ENCODE measurements at places on chromosomes 12 and 14.

DNA sequence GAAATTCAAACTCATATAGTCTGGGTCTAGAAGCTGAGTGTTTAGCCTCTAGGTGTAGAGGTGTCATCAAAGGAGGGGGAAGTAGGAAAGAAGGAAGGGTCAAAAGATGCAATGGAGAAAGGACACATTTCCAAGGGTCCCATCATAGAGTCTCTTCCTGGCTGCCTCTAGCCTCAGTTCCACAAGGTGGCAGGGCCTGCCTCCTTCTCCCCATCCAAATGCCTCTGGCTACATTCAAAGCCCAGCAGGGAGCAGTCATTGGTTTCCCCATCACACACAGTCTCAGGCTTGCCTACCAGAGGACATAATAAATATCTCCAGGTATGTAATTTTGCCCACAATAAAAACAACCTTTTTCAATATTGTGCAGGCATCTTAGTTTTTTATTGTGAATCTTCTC lies 2.1 kb upstream of the CCT2 start:
- no peak for DNase-seq

GRCh38 chr12:76399040-76399439 lies 50.8 kb upstream of the BBS10 start:
- DNase-seq: no peak

- no peak for DNase-seq
Observed at GRCh38 chr14:63275611-63276010, 43.1 kb downstream of the GPHB5 start.

- DNase-seq: no peak
Observed at GRCh38 chr12:57893431-57894353, 47.2 kb upstream of the CTDSP2 start.

GRCh38 chr14:33460164-33460563 lies 490.7 kb downstream of the EGLN3 start:
- no peak for DNase-seq

DNA sequence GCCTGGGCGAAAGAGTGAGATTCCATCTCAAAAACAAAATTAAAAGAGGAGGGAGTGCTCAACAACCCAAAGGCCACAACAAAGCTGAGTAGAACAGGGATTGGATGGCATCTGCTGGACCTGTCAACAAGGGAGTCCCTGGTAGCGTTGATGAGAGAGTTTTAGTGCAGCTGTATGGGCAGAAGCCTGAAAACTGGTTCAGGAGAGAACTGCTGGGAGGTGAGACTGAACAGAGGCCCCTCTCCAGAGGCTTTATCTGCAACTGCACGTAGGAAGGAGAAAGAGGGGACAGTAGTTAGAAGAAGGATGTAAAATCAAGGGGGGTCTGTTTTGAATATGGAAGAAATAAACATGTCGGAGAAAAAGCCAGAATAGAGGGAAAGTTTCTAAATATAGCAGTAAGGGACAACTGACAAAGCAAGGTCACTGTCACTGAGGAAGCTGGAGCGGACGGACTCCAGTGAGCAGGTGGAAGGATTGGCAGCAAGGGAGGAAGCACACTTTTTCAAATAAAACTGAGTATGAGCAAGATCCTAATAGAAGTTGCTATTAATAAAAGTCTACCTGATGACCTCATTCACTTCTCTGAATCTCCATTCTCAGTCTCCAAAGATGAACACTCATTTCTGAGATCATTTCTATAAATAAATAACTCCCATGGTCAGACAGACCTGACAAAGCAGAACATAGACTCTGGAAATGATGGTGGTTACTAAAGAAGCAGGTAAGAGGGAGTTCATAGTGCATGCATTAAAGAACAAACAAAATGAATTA lies 11.8 kb upstream of the ATF1 start:
- DNase-seq: no peak

DNA sequence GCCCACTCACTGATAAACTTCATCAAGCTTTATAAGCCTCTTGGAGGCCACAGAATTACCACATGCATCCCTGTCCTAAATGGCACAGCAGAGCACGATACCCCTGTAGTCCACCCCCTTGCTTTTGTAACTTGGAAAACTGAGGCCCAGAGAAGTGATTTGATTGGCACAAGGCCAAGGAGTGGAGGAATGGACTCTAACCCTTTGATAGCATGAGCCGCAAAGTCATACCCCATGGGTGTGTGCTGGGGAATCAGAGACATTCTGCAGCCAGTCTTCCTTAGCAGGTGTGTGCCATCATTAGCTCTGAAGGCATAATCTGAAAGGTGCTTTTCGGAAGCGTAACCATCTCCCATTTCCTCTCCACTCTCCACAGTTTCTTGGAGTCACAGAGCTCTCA lies 28.5 kb upstream of the PWP1 start:
- no peak for DNase-seq

DNA sequence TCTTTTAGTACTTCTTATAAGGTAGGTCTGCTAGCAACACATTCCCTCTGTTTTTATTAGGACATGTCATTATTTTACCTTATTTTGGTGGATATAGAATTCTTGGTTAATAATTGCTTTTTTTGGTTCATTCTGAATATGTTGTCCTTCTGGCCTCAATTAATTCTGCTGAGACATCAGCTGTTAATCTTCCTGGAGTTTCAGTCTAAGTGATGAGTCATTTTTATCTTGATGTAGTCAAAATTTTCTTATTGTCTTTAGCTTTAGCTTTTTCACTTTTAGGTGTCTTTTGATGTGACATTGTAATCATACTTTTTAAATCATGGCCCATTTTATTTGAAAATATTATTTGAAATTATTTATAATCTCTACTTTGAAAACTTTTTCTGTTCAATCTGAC lies 104.9 kb upstream of the PMCH start:
- DNase-seq: no peak

GRCh38 chr14:102507081-102507856 lies 2.3 kb downstream of the ANKRD9 start:
- DNase-seq: no peak

- DNase-seq: peak; percentile 56
Observed at GRCh38 chr12:106248846-106249371, 1.1 kb upstream of the CKAP4 start.

- DNase-seq: no peak
Observed at GRCh38 chr12:46386877-46387629, 14.5 kb upstream of the SLC38A2 start.

Measured in stimulated activated CD4-positive, alpha-beta T cell treated with anti-CD3 and anti-CD28 coated beads, Interleukin-1b, Interleukin-23, amount 100 ng/mL, for 48 hours (primary cell).